ENCODE measurements at places on chromosomes 12 and 14.

DNA sequence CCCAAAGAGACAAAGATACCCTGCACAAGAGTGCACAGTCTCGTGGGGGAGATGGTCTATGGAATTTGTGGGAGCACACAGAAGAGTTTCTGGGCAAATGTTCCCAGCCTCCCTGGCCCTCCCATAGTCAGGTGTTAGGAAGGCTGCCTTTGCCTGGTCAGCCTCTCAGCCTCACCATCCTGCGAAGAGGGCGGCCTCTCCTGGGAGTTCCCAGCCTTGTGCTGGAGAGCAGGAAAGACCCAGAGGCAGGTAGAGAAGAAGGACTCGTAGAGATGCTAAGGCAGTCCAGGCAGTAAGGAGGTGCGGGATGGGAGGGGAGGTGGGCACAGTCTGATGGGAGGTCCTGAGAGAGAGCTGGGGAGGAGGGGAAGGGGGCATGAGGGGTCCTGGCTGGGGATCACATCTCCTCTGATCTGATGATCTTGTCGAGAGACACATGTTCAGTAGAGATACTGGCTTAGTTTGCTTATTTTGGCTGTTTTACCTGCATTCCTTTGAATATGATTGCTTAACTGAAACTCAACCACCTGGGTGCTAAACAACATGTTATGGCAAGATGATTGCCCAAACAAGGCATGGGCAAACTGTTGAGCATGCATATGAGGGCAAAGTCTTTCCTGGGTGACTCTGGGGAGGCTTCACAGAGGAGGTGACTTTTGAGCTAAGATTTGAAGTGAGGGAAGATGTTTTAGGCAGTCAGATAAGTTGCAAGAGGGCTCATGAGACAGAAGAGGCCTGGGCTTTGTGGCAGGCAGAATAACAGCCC lies 10.5 kb downstream of the SERPINA6 start:
- no peak for DNase-seq

- DNase-seq, result no peak
Observed at GRCh38 chr12:42097971-42098370, 46.7 kb downstream of the GXYLT1 start.

DNA sequence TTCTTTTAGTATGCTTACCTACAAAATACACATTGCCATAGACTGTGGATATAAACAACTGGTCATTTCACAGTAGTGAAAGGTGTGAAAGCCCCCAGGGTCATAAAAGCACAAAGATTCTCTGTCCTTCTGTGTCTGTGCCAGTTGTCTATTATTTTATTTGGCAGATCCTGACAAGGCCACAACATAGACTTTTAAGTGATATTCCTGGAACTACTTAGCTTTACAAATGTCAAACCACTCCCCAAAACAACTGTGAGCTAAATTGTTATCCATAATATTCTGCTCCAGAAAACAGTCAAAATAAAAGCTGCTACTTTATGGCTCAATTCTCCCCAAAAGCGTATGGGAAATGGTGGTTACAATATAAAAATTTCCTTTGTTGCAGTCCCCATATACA lies 172.1 kb downstream of the SEC23A start:
- DNase-seq, result no peak

DNA sequence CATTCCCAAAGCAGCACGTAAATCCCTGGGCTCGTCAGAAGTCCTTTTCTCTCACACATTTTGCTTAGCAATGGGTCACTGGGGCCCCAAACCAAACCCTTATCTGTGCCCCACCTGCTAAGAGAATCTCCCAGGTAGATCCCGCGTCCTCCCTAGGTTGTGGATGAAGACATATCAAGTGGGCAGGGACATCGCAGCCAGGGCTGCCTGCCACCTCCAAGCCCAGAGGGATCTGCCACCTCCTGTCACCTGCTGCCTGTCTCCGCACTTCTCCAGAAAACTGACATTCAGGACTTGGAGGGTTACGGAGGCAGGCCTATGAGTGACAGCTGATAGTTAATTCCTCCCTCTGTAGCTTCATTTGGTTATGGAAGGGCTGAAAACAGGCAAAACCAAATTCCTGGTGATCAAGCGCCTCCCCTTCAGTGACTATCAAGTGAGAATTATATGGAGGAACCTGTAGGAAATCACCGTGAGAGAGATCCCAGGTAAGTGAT lies 19.5 kb downstream of the BCL11B start:
- no peak for DNase-seq

- DNase-seq, result no peak
Observed at GRCh38 chr12:92509156-92509738, 193.5 kb upstream of the PLEKHG7 start.

DNA sequence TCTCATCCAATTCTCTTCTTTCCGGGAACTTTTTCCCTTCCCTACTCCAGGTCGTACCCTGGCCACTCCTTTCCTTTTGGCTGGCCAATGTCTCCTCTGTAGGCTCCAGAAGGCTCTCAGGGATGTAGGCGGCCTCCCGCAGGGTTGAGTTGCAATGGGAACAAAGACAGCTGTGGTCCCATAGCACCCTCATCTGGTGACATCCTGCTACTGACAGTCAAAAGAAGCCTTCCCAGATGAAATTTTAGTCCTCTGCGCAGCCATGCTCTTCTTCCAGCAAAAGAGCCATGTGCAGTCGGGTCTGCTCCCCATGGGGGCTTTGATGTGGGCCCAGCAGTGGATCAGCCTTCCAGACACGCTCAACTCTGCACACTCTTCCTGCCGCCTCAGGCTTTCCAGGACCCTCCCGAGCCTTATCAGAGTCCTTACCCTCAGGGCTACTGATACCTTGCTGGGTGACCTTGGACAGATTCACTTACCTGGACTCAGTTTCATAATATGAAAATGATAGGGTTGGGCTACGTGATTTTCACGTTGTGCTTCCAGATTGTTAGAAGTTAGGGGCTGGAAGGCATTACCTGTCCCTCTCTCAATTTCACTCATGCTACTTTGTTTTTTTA lies 5.5 kb upstream of the CELA1 start:
- DNase-seq, result no peak

Measured in amniotic stem cell (primary cell).